ENCODE measurements at places on chromosomes 1 and 21.

DNA sequence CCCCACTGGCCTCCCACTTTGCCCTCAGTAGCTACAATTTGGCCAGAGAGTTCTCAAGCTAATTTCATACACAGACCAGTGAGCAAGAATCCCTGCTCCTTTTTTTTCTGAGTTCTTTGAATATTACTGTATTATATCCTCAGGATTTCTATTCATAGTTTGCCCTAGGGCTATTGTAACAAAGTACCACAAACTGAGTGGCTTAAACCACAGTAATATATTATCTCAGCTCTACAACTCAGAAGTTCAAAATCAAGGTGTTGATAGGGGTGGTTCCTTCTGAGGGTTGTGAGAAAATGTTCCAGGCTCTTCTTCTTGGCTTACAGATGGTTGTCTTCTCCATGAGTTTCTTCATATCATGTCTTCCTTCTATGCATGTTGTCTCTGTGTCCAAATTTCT lies 289.4 kb upstream of the ESRRG start:
- no peak for DNase-seq

GRCh38 chr1:15808955-15809354 lies 1.5 kb upstream of the UQCRHL start:
- DNase-seq: no peak

- DNase-seq: peak; percentile 14
Measured at GRCh38 chr1:209895709-209896108, 42.3 kb upstream of the SYT14 start.

GRCh38 chr1:66412704-66413103 lies 121.2 kb upstream of the SGIP1 start:
- no peak for DNase-seq

DNA sequence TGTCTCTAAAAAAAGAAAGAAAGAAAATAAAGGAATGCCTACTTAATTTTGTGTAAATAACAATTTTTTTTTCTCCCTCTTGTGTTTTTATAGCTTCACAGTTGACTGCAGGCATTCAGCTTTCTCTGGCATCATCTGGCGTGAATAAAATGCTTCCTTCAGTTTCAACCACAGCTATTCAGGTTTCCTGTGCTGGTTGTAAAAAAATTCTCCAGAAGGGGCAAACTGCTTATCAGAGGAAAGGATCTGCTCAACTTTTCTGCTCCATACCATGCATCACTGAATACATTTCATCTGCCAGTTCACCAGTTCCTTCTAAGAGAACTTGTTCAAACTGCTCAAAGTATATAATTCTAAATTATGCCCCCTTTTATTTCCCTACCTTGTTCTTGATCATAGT lies 18.0 kb downstream of the ZMYM1 start:
- peak; percentile 64 for DNase-seq

DNA sequence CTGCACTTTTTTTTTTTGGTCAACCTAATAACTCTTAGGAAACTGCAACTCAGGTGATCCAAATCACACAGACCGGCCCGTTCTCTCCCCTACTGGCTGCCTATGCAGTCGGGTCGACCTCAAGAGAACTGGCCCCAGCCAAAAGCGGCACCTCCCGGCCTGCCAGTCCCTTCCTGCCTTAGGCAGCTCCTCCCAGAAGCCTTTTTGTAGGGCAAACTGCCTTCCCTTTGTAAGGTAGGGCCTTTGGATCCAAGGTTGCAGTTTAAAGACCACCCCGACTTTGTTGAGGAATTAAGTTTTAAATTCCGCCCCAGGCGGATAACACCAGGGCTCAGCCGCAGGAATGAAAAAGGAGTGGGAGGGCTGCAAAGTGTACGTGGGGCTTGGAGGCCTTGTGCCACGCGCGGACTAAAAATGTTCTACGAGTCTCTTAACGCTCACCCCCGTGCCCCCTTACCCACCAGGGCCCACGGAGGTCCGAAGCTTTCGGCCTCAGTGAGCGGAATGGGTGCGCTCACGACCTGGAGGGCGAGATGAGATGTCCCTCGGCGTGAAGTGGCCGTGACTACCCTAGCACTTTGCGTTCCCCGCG lies 642 bp upstream of the ST3GAL3 start:
- DNase-seq: peak; percentile 30

DNA sequence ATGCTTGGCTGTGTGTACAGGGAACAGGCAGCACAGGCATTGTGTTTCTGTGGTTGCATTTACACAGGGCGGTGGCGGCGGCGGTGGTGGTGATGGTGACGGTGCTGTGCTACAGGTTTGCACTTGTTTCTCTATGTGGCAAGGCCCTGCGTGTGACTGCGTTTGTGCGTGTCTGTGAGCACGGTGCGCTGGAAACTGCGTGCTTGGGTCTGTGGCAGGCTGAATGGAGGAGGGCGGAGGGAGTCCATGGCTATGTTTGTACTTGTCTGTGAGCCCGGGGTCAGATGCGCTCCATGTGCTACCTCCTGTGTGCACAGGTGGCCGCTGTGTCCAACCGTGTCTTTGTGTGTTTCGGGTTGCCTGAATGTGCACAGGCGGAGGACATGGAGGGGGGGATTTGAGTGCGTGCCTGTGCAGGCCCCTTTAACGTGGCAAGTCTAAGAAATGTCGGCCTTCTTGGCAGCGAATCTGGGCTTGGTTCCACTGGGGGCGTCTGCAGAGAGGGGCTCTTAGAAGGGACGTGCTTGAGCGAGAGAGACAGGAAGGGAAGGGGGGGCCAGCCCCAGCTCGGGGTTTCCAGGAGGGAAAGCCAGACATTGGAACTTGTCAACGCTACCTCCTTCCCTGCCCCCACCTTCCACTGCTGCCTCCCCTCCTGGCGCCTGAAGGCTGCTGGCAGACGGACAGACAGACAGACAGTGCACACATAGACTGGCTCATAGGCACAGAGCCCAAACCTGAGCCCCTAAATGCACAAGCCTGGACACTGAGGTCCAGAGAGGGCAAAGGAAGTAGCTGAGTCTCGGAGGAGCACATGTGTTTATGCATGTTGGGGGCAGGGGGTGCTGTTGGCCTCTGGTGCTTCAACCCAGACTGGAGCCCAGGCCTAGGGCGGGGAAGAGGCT lies 32.7 kb upstream of the WASF2 start:
- DNase-seq: peak; percentile 56

All from fibroblast of lung (primary cell).